Activated naive CD4-positive, alpha-beta T cell treated with anti-CD3 and anti-CD28 coated beads, Interleukin-2, amount 50 U/mL, for 72 hours (primary cell): ENCODE measurements at places on chromosomes 12 and 14.
A peak's percentile ranks its signal among the peaks of the same experiment; 100 is the strongest.

- DNase-seq = no peak
Measured at GRCh38 chr12:109523071-109523470, 45.6 kb downstream of the UBE3B start.

- DNase-seq = no peak
Measured at GRCh38 chr12:75020068-75020557, 189.5 kb downstream of the KCNC2 start.

GRCh38 chr14:99402285-99402648 is 78.4 kb downstream of the SETD3 start:
- no peak for DNase-seq

GRCh38 chr14:68711561-68712309 is 81.1 kb downstream of the ZFP36L1 start:
- DNase-seq = no peak

DNA sequence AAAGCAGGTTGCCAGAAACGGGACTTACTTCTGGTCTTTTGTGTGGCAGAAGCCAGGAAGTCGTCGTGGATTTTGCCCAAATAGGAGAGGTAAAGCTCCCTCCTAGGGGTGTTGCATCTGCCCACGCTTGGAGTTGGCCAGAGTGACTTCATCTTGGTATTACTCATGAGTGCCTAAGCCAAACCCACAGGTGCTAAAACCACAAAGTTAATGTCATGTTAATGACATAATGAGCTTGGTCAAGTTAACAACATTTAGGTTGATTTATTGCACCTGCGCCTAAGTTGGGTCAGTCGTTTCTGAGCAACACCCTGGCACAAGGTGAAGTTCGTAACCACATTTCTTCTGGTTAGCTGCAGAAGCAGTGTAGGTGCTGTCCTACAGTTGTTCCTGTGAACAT is 225.2 kb downstream of the FUT8 start:
- peak; percentile 75 for DNase-seq

DNA sequence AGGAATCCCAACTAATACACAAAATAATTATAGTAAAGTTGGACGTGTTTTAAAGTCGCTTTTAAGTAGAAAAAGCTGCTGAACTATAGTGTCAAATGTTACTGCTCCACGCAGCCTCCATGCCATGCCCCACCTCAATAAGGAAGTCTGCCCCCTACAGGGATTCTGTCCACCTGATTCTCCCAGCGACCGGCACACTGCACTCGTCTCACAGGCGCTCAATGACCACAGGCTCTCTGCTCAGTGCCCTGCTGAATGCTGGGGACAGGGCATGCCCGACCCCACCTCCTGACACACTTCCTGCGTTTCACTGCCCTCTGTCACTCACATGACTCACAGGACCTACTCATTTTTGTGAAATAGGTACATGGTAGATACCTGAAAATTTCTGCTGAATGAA is 48.9 kb downstream of the BDKRB1 start:
- DNase-seq = no peak
